ENCODE measurements at places on chromosomes 4 and X. TPM values are rescaled to one million over a fixed set of nuclear protein-coding genes. Genes with fewer than 3 reads are reported as not detected.

DNA sequence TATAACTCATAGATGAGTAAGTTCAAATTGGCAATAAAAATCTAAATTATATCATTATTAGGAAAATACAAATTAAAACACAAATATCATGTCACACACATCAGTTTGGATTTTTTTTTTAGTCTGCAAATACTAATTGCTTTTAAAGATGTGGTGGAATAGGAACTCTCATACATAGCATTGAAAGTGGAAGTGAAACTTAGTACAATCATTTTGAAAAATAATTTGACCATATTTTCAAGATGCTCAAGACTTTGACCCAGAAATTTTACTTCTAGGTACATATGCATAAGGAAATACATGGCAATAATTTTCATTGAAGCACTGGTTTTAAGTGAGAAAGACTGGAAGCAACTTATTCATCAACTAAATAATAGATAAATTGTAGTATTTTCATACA, 147.5 kb upstream of the SMIM31 start:
- DNase-seq: no peak

- no peak for DNase-seq
Measured at GRCh38 chr4:184392748-184393559, 81.4 kb downstream of the IRF2 start.

- peak; percentile 7 for DNase-seq
Measured at GRCh38 chrX:133741303-133741702, 244.1 kb downstream of the GPC3 start.

GRCh38 chrX:107718156-107718621, 57.4 kb downstream of the TSC22D3 start:
- peak; percentile 52 for DNase-seq

The F9 gene
- total RNA-seq: not detected

The IL2 gene
- not detected for total RNA-seq

The SYNPO2 gene
- total RNA-seq: 0.46 TPM

DNA sequence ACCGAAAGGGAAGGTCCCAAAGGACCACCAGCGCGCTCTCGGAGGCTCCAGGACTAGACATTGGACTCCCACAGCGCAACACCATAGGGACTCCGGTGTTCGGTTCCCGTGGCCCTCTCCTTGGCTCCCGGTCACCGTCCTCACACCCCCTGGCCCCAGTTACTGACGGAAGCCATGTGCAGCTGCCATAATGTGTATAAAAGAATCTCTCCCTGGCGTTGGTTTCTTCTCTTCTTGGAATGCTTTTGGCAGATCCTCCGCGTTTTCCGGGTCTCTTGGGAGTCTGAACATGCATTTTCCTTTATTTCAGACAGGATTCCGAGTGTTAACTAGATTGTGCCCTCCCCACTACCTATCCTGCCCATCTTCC, 69.8 kb downstream of the FBXO8 start:
- no peak for DNase-seq

- no peak for DNase-seq
Measured at GRCh38 chr4:145779319-145779801, 99.4 kb downstream of the C4orf51 start.

DNA sequence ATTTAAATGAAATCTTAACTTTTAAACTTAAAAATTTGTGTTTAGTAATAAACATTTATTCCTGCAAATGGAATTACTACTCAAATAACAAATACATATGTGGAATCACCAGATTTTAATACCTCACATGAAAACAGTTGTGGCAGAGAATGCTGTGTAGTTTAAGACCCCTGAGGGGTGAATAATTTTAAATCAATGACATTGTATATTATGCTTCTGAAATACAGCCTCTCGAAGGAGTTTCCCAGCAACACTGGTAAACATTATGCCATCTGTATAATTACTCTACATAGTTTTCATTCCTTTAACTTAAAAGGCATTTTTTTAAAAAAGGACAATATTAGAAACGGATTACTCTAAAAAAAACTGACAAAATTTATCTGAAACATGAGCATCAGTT, 2313.3 kb downstream of the ARAP2 start:
- DNase-seq: no peak

DNA sequence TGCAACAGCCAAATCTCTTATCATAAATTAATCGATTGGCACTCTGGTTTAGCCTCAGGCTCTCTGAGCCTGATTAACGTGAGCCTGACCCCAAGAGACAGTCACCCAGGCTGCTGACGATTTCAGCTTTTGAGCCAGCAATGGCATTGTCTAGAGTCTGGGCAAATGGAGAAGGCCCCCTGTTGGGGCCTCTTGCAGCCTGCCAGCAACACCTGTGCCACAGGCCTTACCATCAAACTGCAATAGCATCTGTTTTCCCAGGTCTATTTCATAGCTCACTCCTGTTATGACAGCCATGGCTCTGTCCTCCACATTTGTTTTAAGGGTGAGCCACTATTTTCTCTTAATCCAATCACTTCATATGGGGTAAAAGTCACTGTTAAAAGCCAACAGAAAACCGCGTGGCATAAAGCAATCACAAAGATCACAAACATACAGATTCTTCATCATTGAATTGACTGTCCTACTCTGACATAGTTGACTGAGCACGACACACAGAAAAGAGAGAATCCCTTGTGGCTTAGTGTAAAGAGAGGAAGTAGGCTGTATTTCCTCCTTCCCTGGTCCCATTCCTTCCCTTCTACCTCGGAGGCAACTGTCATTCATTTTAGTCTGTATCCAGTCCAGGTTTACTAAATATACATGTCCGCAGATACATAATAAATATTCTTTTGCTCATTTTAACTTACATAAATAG, 47.8 kb downstream of the SLC9A7 start:
- no peak for DNase-seq

DNA sequence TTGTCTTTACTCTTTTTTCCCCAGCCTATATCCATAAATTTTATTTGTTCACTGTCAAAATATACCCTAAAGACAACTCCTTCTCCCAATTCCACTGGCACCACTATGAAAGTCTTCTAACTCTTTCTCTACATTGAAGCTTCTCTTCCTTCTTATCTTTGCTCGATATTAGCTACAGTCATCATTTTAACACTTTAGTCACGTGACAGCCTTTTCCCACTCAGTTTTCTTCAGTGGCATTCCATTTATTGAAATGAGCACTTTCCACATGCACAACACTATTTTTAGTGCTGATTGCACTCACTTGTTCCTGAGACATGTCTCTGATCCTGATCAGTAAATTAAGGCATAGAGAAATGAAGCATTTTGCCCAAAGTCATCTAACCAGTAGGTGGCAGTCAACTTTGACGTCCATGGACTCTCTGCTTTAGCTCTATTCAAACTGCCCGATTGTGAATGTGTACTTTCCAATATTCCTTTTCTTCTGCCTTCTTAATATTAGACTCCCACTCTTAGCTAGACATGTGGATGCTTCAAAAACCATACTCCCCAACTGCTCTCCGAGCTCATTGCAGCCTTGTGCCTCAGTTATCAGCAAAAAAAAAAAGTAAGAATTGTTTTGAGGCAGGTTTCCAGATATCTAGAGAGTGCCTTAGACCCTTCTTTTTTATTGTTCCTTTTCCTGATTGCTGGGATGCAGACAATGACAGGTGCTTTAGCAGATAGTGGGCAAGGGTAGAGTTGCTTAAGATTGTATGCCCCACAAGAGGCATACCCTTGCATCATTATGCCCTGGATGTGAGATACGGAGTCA, 394.4 kb upstream of the ADGRL3 start:
- no peak for DNase-seq

DNA sequence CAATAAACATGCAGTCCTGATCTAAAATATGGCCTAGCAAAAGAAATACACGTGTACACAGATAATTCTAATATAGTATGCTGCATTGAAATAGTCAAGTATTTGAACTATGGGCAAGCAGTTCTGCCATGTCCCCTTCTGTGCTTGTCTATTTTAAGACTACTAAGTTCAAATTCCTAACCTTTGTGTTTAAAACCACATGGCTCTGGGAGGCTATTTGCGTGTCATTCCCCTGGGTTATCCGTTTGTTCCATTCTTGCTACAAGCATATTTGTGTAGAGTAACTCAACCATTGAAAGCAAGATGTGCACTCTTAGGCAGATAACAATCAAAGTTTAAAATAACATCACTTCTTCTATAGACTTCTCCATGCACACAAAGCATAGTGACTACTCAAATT, 25.4 kb upstream of the TBC1D1 start:
- no peak for DNase-seq

DNA sequence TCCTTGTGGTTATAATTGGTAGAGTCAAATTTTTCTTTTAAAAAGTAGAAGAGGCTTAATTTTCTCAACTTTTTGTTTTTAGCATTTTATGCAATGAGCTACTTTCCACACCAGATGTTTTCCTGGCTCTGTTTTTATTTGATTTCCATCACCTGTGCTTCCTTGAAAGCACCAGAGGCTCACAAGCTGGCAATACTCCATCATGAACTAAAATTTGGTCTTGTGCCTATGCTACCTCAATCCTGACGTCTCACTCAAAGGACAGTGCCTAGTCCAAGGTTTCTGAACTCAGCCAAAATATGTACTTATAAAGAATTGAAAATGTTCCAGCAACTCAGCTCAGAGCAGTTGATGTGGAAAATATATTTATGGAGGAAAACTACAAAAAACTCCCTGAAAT, 914.0 kb upstream of the PRKX start:
- DNase-seq: no peak

The CTAG1B gene
- not detected for total RNA-seq

The GATA1 gene
- total RNA-seq: not detected

GRCh38 chr4:85491527-85491926, 16.6 kb downstream of the ARHGAP24 start:
- DNase-seq: no peak
